Liver (tissue), 10 donors: ENCODE measurements at places on chromosomes 13 and 19. TPM values are rescaled to one million over a fixed set of nuclear protein-coding genes. Genes with fewer than 3 reads are reported as not detected.

GRCh38 chr19:17757125-17757524, 5.8 kb downstream of the FCHO1 start:
- no peaks in the 10 kb centered on the region for H3K36me3 ChIP-seq
- no peak for DNase-seq
- H3K4me3 ChIP-seq = no peak overlapping the region
- H3K27me3 ChIP-seq = peaks cover 2% of the 10 kb centered on the region

DNA sequence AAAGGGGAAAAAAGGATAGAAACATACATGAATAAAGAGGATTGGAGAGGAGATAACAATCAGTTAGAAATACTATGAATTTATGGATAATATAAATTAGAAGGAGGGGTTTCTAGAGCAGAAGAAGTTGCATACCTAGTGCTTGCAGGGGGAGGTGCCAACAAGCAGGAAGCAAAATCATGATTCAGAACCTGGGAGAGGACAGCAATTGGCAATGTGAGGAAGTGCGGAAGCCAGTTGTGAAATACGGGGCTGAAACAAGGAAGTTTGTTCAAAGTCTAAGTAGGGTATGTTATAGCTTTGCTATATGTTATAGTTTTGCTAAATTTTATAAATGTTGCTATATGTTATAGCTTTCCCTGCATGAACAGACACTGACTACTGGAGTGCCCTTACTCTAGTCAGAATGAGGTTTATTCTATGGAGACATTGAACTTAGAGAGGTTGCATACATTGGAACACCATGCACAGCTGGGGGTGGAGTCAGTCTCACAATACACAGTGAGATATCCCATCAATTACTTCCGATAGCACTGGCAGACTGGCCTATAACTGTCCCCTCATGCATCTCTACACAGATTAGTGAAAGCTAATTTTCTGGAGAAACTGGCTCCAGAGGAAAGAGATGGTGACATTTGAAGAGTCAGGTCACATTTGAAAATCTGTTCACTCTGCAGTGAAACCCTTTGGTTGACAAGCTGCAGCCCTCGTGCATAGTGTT, 92.1 kb downstream of the GPC6 start:
- no peak overlapping the region for H3K4me3 ChIP-seq
- no peaks in the 10 kb centered on the region for H3K36me3 ChIP-seq
- no peaks in the 10 kb centered on the region for H3K27me3 ChIP-seq
- H3K4me1 ChIP-seq = no peaks in the 10 kb centered on the region

DNA sequence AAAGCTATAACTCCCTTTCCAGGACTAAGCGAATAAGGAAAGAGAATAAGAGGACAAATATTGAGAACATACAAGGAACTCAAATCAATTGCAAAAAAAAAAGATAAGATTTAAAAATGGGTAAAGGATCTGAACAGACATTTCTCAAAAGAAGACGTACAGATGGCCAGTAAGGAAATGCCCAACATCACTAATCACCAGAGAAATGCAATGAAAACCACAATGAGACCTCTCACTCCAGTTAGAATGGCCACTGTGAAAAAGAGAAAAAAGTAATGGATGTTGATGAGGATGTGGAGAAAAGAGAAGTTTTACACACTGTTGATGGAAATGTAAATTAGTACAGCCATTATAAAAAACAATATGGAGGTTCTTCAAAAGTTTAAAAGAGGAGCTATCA, 63.8 kb downstream of the VWA8 start:
- no peaks in the 10 kb centered on the region for H3K4me1 ChIP-seq
- H3K4me3 ChIP-seq = no peak overlapping the region
- H3K27me3 ChIP-seq = no peaks in the 10 kb centered on the region
- DNase-seq = no peak
- no peaks in the 10 kb centered on the region for H3K36me3 ChIP-seq
- no peak overlapping the region for H3K27ac ChIP-seq

- no peak for DNase-seq
- no peak overlapping the region for H3K4me3 ChIP-seq
- H3K27ac ChIP-seq = no peak overlapping the region
- no peaks in the 10 kb centered on the region for H3K27me3 ChIP-seq
- no peaks in the 10 kb centered on the region for H3K4me1 ChIP-seq
Measured at GRCh38 chr13:24564881-24565280, 52.3 kb upstream of the PARP4 start.

DNA sequence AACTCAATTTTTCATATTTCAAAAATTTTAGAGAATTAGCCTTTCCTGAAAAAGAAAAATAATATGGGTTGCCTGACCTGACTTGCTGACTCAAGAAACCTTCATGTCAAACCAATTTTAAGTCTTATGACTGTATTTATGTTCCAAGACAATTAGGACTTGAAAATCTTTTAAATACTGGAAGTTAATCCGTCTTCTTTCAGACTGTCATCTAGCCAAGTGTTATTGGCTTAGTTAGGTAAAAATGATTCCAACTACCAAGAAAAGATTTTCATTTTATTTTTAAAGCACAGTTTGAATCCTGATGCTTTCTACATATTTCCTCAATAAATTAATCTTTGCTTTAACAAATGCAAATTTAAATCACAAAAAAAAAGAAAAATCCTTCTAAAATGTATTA, 337.6 kb downstream of the SLITRK6 start:
- H3K27me3 ChIP-seq = no peaks in the 10 kb centered on the region
- no peak for DNase-seq
- H3K4me3 ChIP-seq = no peak overlapping the region

GRCh38 chr13:38570706-38571105, 116.2 kb upstream of the FREM2 start:
- no peaks in the 10 kb centered on the region for H3K27me3 ChIP-seq
- H3K4me1 ChIP-seq = no peaks in the 10 kb centered on the region
- H3K4me3 ChIP-seq = no peak overlapping the region
- H3K27ac ChIP-seq = no peak overlapping the region
- no peaks in the 10 kb centered on the region for H3K36me3 ChIP-seq
- no peak for DNase-seq

GRCh38 chr19:29708554-29709439, 6.3 kb downstream of the C19orf12 start:
- H3K4me3 ChIP-seq = peak overlapping the region; percentile 84
- H3K27ac ChIP-seq = peak overlapping the region; percentile 89
- no peaks in the 10 kb centered on the region for H3K27me3 ChIP-seq
- peak; percentile 61 for DNase-seq

GRCh38 chr13:58004751-58005150, 373.2 kb downstream of the PCDH17 start:
- H3K27ac ChIP-seq = no peak overlapping the region
- no peaks in the 10 kb centered on the region for H3K27me3 ChIP-seq
- no peak for DNase-seq
- H3K4me3 ChIP-seq = no peak overlapping the region
- no peaks in the 10 kb centered on the region for H3K36me3 ChIP-seq
- no peaks in the 10 kb centered on the region for H3K4me1 ChIP-seq

GRCh38 chr13:71610876-71611275, 256.1 kb downstream of the DACH1 start:
- no peak for DNase-seq
- no peaks in the 10 kb centered on the region for H3K27me3 ChIP-seq
- H3K4me3 ChIP-seq = no peak overlapping the region

DNA sequence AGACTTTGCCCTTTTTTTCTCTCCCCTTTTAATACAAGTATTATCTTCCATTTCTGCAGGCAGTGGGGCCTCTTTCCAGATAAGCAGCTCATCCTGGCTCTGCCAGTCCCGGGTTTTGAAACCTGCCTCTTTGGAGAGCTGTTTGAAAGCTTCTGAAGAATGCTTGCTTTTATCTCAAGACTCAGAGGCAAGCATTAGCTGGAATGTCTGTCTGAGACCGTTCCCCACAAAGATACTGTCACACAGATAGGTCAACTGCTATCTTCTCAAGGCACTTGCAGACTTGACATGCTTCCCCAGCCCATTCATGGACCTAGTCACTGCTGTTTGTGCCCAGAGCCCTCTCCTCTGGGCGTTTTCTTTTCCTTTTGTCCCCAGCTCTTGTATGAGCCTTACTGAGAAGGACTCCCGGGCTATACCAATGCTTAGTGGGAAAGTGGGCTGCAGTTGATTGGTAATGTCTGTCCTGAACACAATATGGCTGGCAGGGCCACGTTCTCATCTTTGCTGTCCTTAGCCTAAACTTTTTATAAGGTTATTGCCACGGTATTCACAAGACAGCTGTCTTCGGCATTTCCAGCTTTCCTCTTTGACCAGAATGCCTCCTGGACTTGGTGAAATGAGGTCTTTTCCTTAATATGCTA, 13.4 kb downstream of the SERP2 start:
- DNase-seq = no peak
- no peak overlapping the region for H3K4me3 ChIP-seq
- H3K4me1 ChIP-seq = peaks cover 23% of the 10 kb centered on the region
- no peaks in the 10 kb centered on the region for H3K36me3 ChIP-seq

GRCh38 chr19:4437103-4437502, 20.5 kb downstream of the UBXN6 start:
- H3K4me3 ChIP-seq = no peak overlapping the region
- no peak for DNase-seq
- no peak overlapping the region for H3K27ac ChIP-seq
- no peaks in the 10 kb centered on the region for H3K27me3 ChIP-seq

- peaks cover 3% of the 10 kb centered on the region for H3K36me3 ChIP-seq
- H3K27me3 ChIP-seq = no peaks in the 10 kb centered on the region
Measured at GRCh38 chr19:18587962-18588610, 512 bp upstream of the REX1BD start.

DNA sequence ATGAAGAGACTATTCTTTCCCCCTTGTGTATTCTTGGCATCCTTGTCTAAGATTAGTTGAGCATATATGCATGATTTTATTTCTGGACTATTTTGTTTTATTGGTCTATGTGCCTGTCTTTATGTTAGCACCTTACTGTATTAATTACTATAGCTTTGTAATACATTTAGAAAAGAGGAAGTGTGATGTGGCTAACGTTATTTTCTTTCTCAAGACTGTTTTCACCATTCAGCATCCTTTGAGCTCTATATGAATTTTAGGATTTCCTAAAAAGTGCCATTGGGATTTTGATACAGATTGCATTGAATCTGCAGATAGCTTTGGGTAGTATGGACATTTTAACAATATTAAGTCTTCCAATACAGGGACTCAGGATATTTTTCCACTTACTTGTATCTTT, 37.5 kb upstream of the PCDH20 start:
- H3K4me1 ChIP-seq = no peaks in the 10 kb centered on the region
- H3K27me3 ChIP-seq = no peaks in the 10 kb centered on the region
- no peak for DNase-seq
- no peaks in the 10 kb centered on the region for H3K36me3 ChIP-seq
- H3K4me3 ChIP-seq = no peak overlapping the region
- H3K27ac ChIP-seq = no peak overlapping the region

- no peaks in the 10 kb centered on the region for H3K4me1 ChIP-seq
- no peak overlapping the region for H3K4me3 ChIP-seq
- DNase-seq = no peak
Measured at GRCh38 chr19:30107251-30107650, 165.2 kb downstream of the URI1 start.

DNA sequence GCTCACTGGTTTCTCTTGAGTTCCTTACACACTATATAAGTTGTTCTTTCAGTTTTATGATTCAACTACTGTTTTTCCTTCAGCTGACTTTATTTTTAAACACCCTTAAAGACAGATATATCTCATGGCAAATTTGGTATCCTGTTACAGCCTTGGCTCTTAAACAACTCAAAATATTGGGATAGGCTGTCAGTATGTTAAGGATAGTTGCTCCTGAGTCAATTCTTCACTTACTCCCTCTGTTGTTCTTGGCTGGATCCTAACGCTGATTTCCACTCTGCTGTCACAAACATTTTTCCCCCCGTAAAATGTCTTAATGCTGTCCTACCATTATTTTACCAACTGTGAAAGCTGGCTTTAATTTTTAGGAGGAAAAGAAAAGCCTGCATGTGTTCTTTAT, 1.2 kb downstream of the KCNRG start:
- H3K27me3 ChIP-seq = no peaks in the 10 kb centered on the region
- H3K4me1 ChIP-seq = no peaks in the 10 kb centered on the region
- no peak overlapping the region for H3K27ac ChIP-seq
- DNase-seq = no peak
- H3K4me3 ChIP-seq = no peak overlapping the region

GRCh38 chr13:111657013-111657412, 336.6 kb downstream of the TEX29 start:
- no peaks in the 10 kb centered on the region for H3K27me3 ChIP-seq
- no peak for DNase-seq
- no peak overlapping the region for H3K27ac ChIP-seq
- peaks cover 2% of the 10 kb centered on the region for H3K4me1 ChIP-seq
- no peaks in the 10 kb centered on the region for H3K36me3 ChIP-seq

ACER1 gene
- not detected for polyA plus RNA-seq

MEIOSIN gene
- polyA plus RNA-seq = not detected

PABPC3 gene
- not detected for polyA plus RNA-seq

RAVER1 gene
- 5.9 TPM for polyA plus RNA-seq

CD79A gene
- 0.43 TPM for polyA plus RNA-seq

C5AR1 gene
- 2.5 TPM for polyA plus RNA-seq
